ENCODE measurements at places on chromosomes 2 and 18.
A peak's percentile ranks its signal among the peaks of the same experiment; 100 is the strongest.

GRCh38 chr2:22079583-22079982, 955.8 kb downstream of the TDRD15 start:
- DNase-seq: no peak

- no peak for DNase-seq
These were observed 1544.4 kb downstream of the LRP1B start for GRCh38 chr2:140586379-140586778.

DNA sequence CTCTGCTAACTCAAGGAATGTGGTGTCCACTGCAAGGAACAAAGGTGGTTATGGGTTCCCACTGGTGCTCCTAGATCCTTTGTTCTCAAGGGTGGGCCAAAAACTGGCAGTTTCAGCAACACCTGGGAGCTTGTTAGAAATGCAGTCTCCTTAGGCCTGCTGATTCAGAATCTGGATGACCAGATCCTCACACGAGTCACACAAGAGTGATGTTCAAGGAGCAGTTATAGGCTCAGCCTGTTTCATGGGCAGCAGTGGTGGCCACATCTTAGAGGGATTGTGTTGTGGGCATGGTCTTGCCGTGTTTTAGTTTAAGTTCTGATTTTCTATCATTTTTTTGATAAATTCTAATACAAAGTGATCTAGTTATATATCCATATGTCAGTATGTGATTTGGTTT, 28.7 kb upstream of the MGAT5 start:
- DNase-seq: no peak

DNA sequence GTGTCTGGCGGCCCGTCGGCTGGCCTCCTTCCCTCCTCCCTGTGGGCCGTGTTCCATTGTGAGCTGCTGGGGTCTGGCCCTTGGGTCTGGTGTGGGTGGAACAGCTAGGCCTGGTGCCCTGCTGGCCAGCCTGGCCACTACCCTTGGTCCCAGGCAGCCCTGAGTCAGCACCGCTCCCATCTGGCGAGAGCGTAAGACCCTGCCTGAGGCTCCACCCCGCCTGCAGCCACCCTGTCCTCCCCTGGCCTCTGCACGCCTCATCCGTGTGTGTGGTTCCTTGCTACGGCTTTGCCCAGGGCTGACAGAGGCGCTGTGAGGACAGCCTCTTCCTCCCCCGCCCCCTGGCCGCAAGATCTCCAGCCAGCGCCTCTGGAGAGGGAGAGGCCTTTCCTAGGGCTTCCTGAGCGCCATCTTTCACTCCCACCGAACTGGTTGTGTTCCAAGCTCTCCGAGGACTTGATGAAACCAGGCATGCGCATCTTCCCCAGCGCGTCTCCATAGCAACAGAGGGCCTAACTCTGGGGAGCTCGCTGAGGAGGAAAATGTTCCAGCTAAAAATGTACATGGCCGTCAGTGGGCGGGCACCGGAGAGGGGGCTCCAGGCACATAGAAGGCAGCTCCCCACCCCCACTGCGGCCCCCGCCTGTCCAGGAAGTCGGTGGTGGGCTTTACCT, 83.0 kb downstream of the STPG4 start:
- DNase-seq: peak; percentile 88

- no peak for DNase-seq
These were observed 36.3 kb downstream of the ACVR1 start for GRCh38 chr2:157839822-157840221.

GRCh38 chr18:45738660-45739059, 14.7 kb downstream of the SLC14A1 start:
- DNase-seq: no peak

Data from astrocyte of the hippocampus (primary cell).